ENCODE measurements at places on chromosomes 4 and X. TPM values are rescaled to one million over a fixed set of nuclear protein-coding genes. Genes with fewer than 3 reads are reported as not detected.
A peak's percentile ranks its signal among the peaks of the same experiment; 100 is the strongest.

DNA sequence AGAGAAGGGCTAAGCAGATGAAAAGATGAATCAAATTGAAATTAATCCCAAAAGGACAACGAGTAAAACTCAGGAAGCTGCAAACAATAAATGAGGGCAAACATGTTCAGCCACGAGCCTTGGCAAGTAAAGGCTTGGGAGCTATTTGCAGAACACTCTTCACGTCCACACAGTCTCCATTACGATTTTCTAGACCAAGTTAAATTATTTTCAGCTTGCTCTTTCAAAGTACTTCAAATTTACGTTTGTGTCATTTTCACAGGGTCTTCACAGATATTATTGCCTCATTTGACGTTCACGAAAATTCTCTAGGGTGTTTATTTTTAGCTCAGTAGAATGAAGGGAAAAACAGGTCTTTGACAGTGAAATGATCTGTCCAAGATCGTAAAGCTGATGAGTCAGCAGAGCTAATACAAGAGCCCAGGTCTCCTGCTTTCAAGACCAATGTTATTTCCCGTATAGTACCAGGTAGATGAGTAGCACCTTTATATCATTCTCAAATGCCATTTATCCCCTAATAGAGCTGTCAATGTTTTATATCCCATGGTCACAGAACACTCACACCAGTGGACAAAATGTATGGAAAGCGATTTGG is 20.9 kb downstream of the KLB start:
- DNase-seq = no peak

The SPANXC gene
- total RNA-seq = not detected

The CD40LG gene
- total RNA-seq = 0.69 TPM

DNA sequence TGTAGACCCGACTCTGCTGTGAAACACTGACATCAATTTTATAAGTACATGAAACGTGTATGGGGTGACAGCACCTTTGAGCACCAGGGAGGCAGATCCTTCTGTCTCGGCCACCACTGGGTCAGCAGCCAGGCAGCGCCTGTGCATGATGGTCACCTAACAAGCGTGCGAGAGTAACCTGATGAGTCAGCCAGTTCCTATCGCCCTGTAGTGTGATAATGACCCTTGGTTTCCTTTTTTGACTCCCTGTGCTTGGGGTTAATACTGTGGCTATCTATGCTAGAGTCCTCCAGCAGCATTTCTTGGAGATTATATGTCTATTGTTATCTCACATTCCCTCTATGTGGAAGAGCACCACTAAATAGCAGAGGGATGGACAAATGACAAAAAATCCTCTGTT is 101.6 kb downstream of the NPNT start:
- DNase-seq = no peak

The CTAG1B gene
- not detected for total RNA-seq

DNA sequence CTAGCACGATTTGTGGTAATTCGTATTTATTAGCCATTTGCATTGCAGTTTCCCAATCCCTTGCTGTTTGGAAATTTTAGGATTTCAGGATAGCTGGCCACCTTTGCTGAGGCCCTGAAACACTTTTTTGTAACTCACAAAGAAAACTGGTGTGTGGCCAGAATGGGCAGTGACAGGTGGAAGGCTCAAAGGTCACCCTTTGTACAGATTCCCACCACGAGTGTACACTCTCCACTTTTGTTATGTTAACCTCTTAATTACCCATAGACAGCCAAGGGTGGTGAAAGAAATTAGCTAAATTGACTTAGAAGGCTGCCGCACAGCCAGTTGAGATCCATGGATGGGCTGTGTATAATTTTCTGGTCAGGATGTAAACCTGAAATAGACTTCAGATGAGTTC is 109.7 kb upstream of the ARX start:
- DNase-seq = no peak

DNA sequence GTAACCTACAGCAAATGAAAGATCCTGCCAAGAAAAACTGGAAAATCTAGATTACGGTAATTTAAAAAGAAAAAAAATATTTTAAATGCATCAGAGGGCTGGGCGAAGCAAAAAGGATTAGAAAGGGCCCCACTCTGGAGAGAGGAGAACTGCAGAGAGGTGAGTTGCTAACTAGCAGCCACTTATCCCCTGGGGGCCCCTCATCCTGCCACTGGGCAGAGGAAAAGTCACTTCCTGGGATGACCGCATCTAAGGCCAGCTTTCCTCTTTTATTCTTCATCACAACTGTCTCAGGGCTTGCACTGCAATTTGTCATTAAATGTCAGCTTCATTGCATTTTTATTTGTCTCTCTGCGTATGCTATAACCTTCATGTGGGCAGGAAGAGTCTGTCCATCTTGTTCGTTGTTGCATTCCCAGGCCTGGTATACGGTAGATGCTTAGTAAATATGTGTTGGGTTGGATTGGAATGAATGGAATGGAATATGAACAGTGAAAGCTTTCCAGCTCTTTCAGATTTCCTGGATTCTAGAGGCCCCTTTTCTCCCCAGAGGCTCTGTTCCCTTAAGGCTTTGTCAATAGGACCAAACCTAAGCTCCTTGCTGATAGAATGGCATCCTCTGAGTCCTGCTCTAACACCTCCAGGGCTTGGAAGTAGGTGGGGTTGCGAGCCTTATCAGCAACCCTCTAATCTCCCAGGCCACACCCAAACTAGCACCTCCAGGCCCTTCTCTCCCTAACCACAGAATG is 58.9 kb downstream of the TLR10 start:
- peak; percentile 65 for DNase-seq

DNA sequence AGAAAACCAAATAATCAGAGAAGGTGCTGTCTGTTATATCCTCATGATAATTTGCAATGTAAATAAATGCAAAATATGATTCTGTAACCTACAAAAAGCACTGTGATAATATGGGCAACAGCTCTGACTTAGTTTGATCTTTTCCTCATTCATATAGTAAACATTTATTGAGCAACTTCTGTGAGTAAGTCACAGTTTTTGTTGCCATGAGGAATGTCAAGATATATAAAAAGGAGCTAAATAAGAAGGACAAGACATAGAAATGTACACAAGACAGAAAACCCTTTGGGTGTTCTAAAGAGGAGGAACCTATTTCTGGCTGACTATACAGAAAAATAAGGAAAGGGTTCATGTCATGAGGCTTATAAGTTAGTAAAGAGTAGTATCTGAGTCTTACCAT is 44.3 kb downstream of the ARSJ start:
- no peak for DNase-seq

- DNase-seq = no peak
Measured at GRCh38 chrX:12890467-12890866, 16.0 kb upstream of the TLR8 start.

- no peak for DNase-seq
Measured at GRCh38 chrX:39442332-39442731, 641.1 kb downstream of the MID1IP1 start.

GRCh38 chr4:78667764-78668163 is 108.4 kb upstream of the BMP2K start:
- DNase-seq = no peak

The DGAT2L6 gene
- not detected for total RNA-seq

DNA sequence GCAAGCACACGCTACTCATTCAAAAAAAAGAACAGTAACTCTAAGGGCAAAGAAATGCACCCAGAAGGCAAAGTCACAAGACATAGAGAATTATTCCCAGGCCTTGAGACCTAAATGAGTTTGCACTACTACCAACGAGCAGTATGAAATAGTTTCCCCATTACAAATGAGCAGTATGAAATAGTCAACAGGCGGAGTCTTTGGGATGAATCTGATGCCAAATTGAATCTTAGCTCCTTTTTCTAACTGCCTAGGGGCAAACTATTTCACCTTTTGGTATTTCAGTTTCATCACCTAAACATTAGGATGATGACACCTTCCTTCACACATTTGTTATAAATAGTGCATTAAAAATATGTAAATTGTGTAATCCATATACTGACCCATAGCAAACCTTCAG is 213.0 kb upstream of the FAT4 start:
- DNase-seq = no peak

- no peak for DNase-seq
Measured at GRCh38 chrX:26915064-26915463, 548.1 kb downstream of the PPP4R3C start.

The NUP62CL gene
- 3.7 TPM for total RNA-seq

DNA sequence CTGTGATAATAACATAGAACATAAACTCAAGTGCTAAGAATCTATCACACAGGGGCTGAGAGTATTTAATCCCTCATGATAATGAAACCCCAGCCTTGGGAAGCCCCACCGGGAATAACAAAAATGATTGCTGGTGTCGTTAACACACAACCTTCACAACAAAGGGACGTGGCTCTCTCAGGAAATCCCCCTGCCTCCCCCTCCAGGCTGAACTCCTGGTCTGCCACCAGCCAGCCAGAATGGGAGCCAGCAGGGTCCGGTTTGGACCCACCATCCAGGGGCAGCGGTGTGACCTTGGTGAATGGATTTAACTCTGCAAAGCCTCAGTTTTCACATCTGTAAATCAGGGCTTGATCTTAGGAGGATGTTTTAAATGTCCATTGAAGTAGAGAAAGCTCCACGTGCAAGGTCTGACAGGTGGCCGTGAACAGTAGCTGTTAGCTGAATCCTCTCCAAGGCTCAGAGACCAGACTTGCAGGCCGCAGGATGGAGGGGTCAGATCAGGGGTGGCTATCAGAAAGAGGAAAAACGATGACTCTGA is 46.5 kb downstream of the ABLIM2 start:
- DNase-seq = no peak

DNA sequence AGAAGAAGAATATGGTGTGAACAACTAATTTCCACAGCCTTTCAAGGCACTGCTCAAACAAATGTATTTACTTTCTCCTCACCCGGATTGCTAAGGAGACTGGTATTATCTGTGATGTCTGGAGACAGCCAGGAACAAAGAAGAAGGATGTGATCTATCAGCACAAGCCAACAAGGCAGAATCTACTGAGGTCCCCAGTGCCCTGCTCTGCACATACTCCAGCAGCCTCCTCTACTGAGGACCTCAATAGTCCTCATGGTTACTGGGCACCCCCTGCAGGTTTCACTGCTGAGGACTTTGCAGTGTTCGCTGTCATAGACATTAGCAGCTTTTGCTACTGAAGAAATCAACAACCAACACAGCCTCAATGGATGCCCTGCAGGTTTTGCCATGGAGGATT is 930.1 kb downstream of the ADGRL3 start:
- no peak for DNase-seq

The FAM241A gene
- total RNA-seq = 1.4 TPM

The FAM53A gene
- 1.5 TPM for total RNA-seq

DNA sequence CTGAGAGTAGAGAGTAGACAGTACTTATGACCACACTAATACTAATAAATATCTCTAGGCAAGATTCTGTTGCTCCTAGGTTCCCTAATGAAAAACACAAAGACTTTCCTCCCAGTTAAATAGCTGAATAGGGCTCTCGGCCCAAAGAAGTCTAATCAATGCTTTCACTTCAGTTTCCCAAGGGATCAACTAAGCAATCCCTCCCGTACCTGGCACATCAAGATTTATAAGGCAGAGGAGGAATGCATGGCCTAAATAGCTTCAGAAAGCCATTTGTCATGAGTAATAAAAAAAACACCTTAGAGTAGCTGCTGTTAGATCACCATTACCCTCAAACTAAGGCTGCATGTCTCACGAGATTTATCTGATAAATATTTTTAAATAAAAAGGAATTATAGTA is 56.8 kb upstream of the EXOC1L start:
- DNase-seq = no peak

DNA sequence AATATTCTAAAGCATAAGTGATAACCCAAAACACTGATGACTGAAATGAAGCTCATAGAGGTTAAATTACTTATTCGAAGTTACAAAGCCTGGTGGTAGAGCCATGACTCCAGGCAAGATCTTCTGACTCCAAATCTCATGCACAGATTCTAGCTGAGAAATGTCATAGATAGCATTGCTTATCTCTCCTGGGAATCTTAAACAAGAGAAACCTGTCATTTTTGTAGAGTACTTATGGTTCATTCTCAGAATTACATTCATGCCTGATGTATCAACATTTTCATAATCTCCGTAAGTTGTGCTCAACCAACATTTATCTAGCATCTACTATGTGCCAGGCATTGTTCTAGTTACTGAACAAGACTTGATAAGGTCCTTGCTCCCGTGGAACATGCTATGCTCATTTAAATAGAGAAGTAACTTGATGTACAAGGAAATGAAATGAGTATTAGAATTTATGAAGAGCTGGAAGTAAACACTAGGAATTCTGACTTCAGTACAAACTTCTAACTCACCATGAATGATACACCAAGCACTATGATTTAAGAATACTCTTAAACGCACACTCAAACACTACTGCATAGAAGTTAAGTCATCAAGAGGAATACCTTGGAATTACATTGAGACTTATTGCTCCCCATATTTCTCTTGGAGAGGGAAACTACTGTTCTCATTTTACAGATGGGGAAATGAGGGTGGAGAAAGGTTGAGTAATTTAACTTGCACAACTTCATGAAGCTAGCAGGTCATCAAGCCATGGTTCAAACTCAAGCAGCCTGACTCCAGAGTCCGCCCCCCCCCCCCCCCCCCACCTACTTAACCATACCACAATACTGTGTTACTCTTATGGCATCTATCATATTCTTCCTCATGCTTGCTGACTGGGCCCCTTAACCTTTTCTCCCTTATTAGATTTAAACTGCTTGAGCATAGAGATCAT is 45.4 kb downstream of the MBNL3 start:
- no peak for DNase-seq

The ANKRD50 gene
- total RNA-seq = 14.0 TPM

DNA sequence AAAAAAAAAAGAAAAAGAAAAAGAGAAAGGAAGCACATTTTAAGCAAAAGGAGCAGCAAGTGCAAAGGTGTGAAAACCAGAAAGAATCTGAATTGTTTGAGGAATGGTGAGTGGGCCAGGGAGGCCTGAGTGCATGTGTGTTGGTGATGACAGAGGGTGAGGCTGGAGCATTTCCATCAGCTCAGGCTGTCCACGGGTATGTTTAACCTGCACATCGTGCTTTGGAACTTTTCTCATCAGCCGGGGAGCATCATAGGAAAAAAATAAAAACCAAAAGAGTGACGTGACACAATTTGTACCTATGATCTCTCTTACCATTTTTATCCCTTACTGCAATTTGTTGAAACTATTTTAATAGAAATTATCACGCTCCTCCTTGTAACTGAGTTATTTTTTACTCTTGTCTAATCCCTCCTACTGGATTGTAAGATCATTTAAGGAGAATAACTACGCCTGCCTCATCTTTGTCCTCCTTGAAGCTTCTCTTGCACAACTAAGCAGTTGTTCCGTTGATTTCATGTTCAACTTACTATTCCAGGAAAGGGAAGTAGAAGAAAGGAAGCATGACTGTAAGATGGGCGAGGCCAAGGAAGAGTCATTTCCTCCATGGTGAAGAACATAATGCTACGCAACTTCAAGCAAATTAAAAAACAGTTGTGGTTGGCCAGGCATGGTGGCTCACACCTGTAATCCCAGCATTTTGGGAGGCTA is 7.0 kb downstream of the PALLD start:
- no peak for DNase-seq

The GDPD2 gene
- total RNA-seq = 15.3 TPM

Measured in colonic mucosa (tissue), 4 donors.